Right ventricle myocardium superior (tissue), 1 donor: ENCODE measurements at places on chromosomes 2 and 18. TPM values are rescaled to one million over a fixed set of nuclear protein-coding genes. Genes with fewer than 3 reads are reported as not detected.
A peak's percentile ranks its signal among the peaks of the same experiment; 100 is the strongest.

DNA sequence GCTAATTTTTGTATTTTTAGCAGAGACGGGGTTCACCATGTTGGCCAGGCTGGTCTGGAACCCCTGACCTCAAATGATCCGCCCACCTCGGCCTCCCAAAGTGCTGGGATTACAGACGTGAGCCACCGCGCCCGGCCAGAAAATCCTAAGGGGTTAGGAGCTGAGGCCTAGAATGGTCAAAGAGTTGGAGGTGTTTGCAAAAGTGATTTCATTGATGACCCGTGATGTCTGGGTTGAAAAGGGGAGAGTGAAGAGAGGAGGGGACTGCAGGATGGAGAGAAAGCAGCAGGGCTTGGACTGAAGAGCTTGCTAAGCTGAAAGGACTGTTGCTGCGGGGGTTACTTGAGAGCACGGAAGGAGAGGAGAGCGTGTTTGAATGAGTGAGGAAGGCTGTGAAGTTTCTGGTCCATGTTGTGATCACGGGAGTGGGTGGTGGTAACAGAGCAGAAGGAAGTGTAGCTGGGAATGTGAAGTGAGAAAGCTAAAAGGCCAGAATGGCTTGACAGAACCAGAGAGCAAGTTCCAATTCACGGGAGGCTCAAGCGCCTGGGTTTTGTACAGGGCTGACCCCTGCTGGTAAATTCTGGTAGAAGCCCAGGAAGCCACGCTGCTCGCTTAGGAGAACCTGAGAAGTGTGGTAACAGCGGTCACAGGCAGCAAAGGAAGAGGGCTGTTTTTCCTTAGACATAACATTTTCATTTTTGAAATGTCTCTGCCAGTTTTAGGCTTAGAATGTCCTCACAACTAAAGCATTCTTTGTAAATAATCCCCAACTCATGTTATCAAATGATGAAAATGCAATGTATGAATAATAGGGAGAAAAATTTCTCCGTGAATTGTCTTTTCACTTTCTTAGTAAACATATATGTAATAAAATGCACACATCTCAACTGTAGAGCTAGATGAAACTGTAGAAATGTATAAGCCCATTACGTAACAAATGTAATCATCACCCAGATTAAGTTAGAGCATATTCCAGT lies 40.5 kb upstream of the ACTR2 start:
- DNase-seq: peak; percentile 71

ATL2 gene
- 30.9 TPM for total RNA-seq

DNA sequence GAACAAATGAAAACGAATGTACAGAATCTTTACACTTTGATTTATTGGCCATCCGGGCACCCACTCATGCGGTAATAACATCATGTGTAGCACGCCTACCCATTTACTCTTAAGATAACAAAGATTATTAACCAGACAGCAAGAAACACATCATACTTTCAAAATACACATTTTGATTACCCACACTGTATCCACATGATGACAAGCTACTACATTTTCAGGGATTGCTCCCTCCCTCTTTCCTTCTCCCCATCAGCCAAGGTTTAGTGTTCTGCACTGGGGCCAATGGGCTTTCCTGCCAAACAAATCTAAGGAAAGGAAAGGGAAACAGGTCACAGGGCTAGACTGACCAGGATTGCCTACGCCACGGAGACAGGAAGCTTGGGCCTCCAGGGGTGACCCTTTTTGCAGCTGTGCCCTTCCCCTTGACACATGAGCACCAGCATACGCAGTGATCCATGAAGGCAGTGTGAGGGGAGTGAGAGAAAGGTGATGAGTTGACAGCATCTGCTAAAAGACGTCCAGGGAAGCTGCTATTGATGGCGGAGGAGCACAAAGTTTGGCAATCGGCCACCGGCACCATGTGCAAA lies 76.5 kb downstream of the ZNF521 start:
- peak; percentile 42 for DNase-seq

DNA sequence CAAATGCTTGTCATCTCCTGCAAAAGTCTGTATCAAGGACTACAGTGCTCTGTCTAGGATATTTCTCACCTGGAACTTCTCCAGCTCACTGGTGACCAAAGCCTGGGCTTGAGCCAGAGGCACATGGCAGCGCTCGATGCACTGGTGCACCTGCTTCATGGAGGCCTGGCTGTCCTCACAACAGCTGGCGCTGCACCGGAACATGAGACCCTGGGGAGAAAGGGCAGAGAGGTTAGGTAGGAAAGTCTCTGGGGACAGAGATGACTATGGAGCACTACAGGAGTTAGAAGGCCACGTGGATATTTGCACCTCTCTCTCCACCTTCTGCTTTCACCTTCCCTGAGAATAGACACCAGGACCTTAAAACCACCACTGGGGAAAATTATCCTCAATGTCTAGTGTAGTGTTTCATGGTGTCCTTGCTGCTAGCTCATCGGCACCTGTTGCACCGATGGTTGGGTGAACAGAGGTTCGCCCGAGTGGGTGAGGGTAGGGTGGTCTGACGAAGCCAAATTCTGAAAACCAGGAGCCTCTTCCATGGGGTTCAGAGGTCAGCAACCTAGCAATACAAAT lies 1.0 kb downstream of the FAM136A start:
- DNase-seq: no peak

DNA sequence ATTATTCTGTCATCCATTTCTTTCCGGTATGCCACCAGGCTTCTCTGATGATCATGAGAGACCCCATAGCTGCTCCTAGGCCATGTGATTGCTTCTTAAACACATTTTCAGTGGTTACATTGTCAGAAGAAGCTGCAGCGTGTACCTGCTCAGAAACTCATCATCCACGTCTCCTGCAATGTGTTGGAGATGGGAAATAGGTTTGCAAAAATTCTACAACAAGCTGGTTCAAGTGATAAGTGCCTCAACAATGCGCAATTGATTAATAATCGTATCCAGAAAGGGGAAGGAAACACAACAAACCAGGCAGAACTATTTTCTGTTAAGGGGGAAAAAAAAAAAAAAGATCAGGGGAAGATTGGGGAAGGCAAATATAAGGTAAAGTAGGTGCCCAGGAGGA lies 75.7 kb upstream of the THUMPD2 start:
- DNase-seq: no peak
